ENCODE measurements at places on chromosomes 7 and 10.

DNA sequence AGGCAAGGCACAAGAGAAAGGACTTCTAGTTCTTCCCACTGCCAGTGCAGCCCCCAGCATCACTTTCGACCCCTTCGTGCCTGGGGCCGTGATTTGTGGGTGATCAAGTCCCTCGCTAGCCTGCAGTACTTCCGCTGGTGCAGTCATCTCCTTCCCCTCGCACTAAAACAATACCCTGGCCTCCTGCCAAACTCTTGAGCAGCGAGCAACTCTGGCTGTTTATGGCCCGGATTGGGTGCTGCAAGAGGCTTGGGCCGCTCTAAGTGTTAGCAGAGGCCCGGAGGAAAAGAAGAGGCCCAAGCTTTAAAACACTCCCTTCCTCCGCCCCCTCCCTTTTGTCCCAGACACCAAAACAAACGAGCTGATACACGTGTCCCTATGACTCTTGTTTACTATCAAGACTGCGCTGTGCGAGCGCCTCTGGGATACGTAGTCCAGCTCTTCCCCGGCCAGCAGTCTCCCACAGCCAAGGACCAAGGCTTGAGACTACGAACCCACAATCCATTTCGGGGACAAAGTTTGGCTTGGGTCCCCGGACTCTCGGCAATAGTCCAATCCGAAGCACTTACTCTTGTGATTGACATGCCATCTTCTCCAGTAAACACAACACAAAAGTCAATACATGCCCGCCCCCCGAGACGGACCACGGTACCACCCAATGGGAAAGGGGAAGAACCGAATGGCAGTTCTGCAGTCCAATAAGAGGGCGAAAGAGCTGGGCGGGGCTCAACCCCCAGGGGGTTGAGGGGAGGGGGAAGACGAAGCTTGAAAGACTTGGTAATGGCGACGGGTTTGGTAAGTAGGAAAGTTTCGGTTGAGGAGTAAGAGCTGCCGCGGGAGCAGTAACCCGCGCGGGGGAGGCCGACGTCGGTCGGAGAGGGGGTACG lies at the start of gene HBP1:
Gene HBP1, plus strand, starts transcription at position 771 of the 887 bp plus-strand sequence. CDS start 10,891 bp downstream, outside the sequence.
- DNase-seq, result peak; percentile 100

DNA sequence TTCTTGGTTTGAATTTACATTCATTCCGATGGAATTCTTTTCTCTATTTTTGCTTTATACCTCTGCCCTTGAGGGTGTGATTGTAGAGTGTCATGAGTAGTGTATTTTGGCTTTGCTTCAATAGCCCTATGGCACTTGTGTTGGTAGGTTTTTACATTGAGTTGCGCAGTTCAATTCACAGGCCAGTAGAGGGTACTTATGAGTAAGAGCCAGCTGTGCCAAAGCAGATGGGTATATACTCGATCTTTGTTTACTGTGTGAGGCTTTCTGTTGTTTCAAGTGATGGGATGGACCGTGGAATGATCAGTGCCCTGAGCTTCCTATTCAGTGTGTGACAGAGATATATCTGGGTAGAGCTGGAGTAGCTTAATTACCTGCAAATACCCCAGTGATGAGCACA lies 4.3 kb upstream of the AKR1C3 start:
- DNase-seq, result no peak

- DNase-seq, result no peak
Measured at GRCh38 chr7:111486472-111487142, 75.7 kb downstream of the IMMP2L start.

- no peak for DNase-seq
Measured at GRCh38 chr10:43794181-43794815, 145.6 kb upstream of the ZNF32 start.

- no peak for DNase-seq
Measured at GRCh38 chr7:7539711-7540110, 4.0 kb upstream of the COL28A1 start.

All from occipital lobe (tissue), 3 donors.